ENCODE measurements at places on chromosomes 1 and 21.

DNA sequence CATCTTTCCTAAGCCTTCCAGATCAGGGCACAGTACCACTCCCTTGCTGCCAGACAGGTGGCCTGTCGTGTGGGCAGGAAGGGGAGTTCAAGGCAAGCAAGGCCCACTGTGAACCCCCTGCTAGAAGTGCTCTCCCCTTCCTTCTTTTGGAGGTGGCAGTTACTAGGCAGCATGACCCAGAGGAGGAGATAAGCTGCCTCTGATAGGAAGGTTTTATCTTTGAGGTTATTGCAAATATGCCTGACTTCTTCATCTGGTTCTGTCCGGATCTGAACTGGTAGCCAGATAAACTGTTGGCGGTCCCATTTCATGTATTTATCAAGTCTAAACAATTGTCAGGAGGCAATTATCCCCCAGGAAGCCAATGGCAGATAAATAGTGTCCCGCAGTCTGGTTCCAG is 198.2 kb upstream of the LMO4 start:
- DNase-seq = no peak

DNA sequence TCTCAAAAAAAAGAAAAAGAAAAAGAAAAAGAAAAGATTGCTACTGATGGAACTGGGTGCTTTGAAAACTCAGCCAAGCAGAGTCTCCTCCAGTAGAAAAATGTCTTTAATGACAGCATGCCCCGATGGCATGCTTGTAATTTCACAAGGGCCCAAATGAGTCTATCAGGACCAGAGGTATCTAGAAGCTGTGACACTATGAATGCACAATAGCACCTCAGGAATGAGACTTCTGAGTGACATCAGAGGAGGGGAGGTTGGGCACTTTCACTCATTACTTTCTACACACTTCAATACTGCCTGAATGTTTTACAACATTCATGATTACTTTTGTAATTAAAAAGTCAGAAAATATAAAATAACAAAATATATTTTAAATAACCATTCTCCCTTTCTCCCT is 15.1 kb upstream of the CD58 start:
- no peak for DNase-seq

DNA sequence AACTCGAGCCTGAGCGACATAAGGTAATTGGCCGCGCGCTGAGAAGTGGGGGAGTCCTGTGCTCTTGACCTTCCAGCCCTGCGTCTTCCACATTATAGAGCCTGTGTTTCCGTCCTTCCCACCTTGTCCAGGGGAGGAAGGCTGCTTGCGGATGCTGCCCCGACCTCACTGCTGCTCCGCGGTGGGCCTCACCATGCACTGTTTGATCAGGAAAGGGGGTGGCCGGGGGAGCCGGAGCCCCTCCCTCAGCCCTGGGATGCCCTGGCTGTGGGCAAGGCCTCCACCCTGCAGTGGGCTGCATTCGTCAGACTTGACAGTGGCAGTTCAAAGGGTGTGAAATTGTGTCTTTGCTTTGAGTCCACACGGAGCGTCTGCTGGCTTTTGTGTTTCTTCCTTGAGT is 30.1 kb downstream of the PCNT start:
- DNase-seq = no peak

GRCh38 chr1:154952664-154953063 is 3.2 kb downstream of the PBXIP1 start:
- no peak for DNase-seq

GRCh38 chr1:225378880-225379279 is 49.0 kb downstream of the LBR start:
- peak; percentile 16 for DNase-seq

DNA sequence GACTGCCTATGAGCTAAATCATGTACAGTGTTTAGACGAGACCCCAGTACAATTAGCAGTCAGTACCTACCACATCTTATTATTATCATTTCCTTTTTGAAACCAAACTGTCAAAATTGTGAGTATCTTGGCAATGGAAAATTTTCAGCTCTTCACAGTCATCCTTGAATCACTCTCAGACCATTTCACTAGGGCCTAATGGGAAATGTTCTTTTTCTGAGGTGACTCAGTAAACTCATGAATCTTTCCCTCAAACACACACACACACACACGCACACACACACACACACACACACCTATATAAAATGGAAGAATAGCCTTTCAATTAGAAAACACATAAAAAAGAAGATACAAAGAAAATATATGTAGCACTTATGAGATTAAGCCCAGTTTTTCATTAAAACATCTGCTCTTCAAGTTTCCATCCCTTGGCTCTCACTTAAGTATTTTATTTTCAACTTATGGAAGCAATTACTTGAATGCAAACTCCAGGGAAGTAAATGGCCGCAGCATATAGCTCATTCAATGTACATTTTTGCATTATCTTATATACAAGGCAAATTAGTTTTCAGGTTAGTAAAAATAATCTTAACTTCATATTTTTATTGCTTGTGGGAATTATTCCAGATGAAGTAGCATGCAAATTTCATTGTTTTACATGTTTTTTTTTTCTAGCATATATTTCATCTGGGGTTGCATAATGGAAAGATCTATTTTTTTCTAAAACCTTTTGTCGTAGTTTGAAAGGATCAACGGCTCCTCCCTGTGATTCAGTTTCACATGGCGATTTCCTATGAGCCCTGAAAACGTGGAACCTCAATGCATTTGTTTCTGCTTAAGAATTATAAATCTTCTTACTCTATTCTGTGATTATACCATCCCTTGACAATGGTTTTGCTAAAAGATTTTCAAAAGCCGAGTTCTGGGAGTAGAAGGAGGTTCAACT is 46.3 kb upstream of the TMPRSS15 start:
- DNase-seq = no peak

- no peak for DNase-seq
Observed at GRCh38 chr21:32921632-32922230, 104.0 kb upstream of the OLIG2 start.

DNA sequence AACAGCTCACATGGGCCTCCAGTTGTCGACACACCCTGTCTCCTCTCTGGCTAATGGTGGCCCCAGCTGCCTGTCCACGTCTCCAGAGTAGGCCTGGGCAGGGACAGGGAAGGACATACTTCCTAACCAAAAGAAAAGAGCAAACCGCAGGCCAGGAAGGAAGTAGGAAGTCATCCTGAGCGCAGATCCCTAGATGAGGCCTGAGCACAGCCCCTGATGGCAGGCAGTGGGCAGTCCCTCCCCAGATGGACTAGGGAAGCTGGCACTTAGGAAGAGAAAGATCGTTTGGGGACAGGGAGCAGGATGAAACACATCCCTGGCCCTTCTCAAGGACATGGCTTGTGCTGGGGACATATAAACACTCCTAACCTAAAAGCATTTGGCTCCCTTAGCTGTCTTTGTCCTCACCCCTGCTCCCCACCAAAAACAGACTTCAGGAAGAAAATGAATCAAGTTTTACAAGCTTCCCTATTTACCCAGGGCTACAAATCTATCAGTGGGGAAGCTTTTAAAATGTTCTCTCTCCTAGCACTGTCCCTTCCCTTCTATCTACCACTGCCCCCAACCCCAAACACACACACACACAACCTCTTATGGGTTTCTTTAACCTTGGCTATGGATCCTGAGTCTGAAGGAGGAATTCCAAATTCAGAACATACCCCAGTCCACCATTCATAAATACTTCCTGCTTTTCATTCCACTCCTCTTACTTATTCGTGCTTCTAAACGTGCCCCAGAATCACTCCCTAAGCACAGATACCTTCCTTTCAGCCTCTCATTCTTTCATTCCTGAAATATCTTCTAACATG is 21.1 kb downstream of the SSBP3 start:
- DNase-seq = no peak

DNA sequence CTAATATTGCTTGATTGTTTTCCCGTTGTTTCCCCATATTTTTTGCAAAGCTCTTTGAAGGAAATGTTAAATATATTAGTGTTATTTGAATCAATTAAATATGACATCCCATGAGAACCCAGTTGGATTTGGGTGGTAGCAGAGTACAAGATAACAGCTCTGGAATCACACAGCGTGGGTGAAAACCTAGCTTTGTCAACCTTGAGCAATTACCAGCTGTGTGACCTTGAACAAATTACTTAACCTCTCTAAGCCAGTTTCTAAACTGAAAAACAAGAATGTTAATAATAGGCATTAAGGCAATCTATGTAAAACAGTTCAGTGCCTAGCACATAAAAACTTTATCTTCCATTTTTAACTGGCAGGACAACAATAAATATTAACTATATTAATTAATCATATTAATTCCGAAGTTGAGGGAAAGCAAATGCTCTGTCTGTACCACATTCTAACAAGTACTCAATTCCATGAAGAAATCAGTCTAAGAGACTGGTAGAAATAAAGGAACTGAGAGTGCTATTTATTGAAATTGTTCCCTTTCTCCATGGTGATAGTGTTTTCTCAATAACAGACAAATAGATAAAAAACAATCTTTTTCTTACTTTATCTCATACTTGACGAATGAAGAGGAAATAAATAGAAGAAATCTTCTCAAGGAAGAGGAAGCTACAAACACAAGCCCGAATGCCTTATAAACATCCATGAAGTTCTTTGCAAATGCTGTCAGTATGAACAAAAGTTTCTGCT is 27.0 kb downstream of the DNASE2B start:
- no peak for DNase-seq

- DNase-seq = no peak
Observed at GRCh38 chr1:38587766-38588165, 271.8 kb downstream of the RRAGC start.

GRCh38 chr1:193157360-193157759 is 29.1 kb downstream of the B3GALT2 start:
- no peak for DNase-seq

- no peak for DNase-seq
Observed at GRCh38 chr1:243844186-243844585, 5.9 kb downstream of the AKT3 start.

- DNase-seq = no peak
Observed at GRCh38 chr1:25193229-25193628, 39.1 kb downstream of the SYF2 start.

DNA sequence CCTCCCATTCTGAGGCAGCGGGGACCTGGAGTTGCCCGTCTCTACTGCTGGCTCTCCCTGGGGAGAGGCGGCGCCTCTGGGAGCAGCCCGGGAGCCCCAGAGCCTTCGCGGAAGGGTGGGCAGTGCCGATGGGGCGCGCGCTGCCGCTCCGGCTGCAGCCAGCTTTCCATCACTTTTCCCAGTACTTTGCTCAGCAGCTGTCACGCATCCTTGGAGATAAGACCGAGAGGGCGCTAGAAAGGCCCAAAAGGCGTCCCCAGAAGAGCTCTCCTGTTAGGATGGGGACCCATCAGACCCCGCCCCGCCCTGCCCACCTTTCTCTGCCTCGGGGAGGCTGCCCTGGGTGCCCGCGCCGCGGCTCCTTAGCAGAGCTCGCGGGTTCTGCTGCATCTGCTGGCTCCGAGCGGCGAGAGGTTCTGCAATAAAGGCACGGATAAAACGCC is 534 bp downstream of the KCNH1 start:
- DNase-seq = no peak

DNA sequence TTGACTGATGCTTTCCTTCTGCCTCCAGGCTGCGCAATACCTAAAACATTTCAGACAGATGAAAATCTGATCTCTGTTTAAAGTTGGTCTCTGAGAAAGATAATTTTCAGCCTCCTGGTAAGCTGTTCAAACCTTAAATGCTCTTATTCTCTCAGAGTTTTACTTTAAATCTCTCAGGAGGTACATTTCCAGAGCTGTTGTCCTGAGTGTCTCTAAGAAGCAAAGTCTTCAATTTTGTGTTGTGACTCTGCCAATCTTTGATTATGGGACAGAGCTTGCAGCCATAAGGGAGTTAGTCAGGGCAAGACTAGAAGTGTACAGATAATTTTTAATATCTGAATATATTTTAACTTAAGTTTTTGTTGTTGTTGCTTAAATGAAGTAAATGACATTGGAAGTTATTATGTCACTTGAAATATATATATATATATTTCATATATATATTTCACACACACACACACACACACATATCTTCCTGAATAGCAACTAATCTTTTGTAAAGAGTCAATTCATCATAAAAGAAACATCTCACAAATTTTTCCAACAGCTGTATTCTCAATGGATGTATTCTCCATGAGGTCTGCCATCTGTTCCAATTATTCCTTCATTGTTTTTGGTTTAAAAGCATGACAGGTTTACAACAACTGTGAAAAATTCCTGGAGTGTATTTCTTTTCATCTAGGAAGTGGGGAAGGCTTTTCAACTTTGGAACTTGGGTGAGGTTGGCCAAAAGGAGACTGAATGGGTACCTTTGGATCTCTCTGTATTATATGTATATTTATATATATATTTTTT is 259.4 kb downstream of the BACH1 start:
- DNase-seq = no peak

- no peak for DNase-seq
Observed at GRCh38 chr21:36171741-36172331, 15.2 kb downstream of the DOP1B start.

DNA sequence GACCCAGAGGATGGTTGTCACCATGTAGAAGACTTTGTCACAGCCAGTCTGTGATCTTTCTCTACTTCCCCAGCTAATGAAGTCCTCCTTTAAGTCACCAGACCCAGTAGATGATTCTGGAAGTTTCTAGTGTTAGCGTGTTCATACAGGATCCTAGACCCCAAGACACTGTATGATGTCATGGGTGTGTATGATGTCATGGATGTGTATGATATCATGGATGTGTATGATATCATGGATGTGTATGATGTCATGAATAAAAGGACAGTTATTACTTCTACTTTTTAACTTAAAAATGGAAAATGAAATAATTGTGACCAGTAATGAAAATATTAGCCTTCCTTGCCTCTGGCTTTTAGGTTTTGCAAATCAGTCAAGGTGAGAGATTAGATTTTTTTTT is 260.0 kb downstream of the FMN2 start:
- DNase-seq = no peak

DNA sequence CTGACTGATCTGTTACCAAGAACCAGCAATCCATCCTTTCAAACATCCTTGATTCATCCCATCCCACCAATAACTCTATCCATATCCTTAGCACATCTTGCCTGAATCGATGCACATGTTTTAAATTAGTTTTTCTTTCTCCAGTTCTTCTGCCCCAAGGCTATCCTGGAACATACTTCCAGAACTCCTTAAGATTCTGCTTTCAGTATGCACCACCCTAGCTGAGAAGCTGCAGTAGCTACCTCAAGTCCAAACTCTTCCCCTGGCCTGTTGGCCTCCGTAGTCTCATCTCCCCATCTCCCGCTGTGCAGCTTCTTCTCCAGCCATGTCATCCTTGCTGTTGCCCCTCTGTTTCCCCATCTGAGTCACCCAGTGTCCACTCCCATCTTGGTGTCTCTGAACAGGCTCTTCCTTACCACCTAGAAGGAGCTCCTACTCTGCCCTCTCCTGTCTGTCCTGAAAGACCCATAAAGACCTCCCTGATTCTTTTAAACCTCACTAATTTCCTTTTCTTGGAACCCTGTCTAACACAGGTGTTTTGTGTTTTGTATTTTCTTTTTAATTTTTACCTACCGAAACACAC is 108.0 kb downstream of the SGIP1 start:
- peak; percentile 12 for DNase-seq

- DNase-seq = peak; percentile 19
Observed at GRCh38 chr1:11806307-11806936, 431 bp downstream of the CLCN6 start.

- DNase-seq = no peak
Observed at GRCh38 chr1:47325528-47325927, 8.1 kb upstream of the CMPK1 start.
